ENCODE measurements at places on chromosomes 6 and 20.

DNA sequence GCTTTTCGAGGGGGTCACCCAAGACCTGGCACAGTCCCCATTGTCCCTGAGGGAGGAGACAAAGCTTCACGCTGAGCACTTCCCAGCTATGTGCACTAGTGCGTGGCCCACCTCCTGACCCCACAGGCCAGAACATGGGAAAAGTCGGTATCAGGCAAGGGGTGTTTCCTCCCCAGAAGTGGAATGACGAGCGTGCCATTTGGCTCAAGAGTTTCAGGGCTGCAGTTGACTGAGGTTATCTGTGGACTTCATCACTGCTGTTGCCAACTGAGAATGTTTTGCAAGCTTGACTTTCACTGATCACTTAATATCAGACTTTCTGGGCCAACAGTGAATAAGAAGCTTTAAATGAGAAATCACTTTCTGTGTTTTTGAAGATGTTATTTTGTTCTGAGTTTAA is 137.0 kb upstream of the AFDN start:
- no peak for DNase-seq

DNA sequence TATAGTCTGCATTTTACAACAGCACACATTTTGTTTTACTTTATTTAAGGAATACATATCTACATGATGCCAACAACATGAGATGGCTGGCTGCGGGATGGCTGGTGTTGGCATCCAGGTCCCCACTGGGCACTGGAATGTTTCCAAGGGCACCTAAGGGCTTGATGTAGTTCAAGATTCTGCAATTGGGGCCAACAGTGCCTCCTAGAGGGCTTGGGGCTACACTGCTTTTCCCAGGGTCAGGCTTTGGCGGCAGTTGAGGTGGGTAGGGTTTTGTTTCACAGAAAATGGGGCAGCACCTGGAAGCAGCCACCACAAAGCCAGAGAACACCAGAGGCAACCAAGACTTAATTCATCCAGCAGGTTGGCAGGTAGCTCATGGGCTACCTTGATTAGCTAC is 202.2 kb upstream of the PRND start:
- DNase-seq = no peak

GRCh38 chr6:154969796-154970195 is 25.3 kb upstream of the TIAM2 start:
- no peak for DNase-seq

DNA sequence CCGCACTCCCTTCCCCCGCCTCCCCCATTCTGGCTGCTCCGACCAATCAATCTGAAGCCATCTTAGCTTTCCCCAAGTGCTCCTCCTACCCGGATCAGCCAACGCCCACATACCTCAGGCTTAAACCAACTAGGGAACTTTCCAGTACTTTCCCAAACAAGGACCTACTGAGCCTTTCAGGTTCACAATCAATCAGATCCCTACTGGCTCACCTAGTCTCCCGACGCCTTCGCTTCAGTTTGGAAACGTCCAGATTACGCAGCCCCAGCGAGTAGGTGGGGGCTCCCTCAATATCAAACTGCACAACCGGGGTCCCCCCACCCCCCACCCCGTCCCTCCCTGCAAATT is 432 bp downstream of the HSPA1L start:
- peak; percentile 56 for DNase-seq

DNA sequence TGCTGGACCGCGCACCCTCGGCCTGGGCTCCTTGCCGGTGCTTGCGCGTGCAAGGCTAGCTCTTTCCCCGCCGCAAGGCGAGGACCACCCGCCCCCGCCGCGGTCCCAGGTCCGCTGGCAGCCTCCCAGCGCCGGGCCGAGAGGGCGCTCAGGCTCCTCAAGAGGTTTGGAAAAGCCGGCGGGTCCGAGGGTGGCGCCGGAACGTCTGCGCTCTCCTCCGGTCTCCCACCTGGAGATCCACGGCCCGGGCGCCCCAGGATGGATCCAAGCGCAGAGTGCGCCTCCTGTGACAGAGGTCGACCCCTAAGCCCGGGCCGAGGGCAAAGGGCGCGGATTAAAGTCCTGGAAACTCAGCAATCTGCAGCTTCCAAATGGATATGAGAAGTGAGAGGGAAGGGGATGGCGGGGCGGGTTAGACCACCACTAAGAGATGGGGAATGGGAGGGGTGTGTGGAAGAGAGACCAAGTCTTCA is 575 bp upstream of the MICAL1 start:
- no peak for DNase-seq

DNA sequence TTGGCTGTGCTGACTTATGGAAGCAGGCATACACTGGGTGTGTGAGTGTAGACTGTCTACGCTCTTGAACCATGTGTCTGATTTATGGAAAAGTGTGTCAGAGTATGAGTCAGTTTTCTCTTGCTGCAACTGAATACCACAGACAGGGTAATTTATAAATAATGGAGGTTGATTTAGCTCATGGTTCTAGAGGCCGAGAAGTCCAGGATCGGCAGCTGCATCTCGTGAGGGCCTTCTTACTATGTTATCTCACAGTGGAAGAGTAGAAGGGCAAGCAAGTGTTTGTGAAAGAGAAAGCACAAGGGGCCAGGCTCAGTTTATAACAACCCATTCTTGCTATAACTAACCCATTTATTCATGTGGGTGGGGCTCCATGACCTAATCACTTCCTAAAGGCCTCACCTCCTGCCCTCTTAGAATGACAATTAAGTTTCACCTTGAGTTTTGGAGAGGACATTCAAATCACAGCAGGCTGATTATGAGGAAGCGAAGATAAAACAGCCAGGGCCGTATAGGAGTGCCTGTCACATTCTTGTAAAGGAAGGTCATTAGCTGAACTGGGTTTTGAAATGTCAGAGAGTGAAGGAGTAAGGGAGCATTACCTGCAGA is 6.7 kb downstream of the GPR31 start:
- DNase-seq = no peak

DNA sequence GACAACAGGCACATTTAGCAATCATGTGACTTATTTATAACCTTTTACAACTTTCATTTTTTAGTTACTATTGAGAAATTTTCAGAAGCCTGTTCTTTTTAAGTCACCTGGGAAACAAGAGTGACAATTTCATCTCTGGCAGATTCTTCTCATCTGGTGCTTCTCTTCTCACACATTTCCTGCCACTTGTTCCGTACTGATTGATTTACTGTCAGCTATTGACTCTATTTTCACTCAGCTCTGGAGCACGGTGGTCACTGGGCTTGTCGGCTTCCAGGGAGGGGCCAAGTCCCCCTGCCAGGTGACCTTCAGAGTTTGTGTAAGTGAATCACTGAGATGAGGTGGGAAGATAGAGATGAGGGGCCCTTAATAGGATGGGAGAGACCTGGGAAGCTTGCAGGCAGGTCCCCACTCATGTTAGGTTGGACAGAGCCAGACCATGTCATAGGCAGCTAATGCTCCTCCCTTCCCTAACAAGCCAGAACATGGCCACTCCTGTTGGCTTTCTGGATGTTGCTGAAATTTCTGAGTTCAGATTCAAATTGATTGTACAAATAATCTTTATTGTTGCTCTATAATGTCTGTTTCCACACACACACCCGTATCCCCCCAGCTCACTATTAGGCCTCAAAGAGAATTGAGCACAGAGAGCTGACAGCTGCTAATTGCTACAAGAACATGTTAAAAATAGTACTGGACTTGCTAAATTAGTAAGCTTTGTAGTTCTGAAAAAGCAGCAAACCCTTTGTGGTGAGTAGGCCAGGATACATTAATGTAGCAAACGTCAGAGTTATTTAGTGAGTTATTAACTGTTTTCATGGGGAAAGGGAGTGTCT is 13.3 kb downstream of the DUSP22 start:
- no peak for DNase-seq

DNA sequence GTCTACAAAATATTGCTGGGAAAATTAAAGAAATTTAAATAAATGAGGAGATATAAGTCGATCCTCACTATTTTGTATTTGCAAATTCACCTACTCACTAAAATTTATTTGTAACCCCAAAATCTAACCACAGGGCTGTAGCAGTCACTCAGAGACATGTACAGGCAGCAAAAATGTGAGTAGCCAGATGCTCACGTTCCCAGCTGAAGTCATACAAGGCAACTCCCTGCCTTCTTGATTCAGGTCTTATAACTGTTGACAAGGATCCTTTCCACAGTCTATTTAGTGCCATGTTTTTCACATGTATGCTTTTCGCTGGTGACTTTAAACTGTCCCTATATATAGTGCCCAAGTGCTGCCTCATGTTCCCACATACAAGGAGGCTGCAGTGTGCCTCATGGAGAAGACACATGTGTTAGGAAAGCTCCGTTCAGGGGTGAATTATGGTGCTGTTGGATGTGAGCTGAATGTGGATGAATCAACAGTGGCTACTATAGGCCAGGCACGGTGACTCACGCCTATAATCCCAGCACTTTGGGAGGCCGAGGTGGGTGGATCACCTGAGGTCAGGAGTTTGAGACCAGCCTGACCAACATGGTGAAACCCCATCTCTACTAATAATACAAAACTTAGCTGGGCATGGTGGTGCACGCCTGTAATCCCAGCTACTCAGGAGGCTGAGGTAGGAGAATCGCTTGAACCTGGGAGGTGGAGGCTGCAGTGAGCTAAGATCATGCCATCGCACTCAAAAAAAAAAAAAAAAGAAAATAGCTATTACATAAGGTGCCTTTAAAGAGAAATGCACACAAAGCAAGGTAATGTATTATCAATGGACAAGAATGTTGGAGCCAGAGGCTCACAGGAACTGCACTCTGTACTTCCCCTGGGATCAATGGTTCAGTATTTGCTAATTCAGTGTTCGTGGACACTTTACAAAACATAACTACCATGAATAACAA is 55.3 kb downstream of the STK35 start:
- DNase-seq = no peak

- DNase-seq = no peak
These were observed 2.7 kb upstream of the MAFB start for GRCh38 chr20:40691566-40692239.

GRCh38 chr6:51024126-51024525 is 205.5 kb downstream of the TFAP2B start:
- DNase-seq = no peak

- no peak for DNase-seq
These were observed 123.9 kb downstream of the CD83 start for GRCh38 chr6:14241255-14242070.

DNA sequence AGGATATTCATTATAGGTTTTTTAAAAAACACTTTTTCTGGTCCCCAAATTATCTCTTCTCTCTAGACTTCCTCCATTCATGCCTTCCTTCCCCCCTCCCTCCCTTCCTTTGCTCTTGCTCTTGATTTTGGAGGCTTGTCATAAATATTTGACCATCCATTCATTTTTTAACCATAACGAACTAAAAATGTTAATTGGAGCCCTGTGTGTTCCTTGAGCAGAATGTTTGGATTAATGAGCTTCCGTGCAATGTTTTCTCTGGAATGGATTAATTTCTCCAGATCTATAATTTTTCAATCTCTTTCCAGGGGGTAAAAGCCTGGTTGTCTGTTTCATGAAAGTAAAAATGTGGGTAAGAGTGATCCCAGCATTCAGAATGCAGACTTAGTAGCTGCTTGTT is 155.5 kb downstream of the ESR1 start:
- DNase-seq = no peak

DNA sequence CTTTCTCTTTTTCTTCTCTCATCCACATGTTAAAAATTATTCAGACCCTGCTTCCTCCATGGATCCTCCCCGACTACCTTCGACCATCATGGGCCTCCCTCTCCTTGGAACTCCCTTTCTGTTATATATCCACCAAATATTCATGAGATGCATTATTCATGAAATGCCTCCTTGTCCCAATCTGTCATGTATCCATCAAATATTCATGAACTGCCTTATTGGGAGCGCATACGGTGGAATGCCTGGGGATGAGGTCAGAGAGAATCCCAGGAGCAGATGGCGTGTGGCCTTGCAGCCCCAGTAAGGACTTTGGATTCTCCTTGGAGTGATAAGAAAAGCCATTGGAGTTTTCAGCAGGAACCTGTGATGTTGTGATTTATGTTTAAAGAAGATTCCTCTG is 97.0 kb downstream of the NRN1 start:
- no peak for DNase-seq

GRCh38 chr6:162173466-162173865 is 554.1 kb downstream of the PRKN start:
- no peak for DNase-seq

DNA sequence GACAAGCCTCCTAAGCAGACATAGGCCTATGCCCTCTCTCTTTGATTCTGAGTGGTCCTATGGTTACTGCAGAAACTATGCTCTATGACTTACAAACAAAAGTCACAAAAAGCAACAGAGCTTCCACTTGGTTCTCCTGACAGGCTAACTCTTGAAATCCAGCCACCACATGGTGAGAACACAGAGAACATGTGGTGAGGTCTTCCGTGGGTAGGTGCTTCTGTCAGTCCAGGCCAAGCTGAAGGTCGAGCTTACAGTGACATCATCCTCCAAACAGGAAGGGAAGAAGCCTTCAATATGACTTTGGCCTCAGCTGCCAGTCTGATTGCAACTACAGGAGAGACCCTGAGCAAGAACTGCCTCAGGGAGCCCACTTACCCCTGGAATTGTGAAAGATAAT is 265.5 kb downstream of the TBX18 start:
- DNase-seq = no peak

DNA sequence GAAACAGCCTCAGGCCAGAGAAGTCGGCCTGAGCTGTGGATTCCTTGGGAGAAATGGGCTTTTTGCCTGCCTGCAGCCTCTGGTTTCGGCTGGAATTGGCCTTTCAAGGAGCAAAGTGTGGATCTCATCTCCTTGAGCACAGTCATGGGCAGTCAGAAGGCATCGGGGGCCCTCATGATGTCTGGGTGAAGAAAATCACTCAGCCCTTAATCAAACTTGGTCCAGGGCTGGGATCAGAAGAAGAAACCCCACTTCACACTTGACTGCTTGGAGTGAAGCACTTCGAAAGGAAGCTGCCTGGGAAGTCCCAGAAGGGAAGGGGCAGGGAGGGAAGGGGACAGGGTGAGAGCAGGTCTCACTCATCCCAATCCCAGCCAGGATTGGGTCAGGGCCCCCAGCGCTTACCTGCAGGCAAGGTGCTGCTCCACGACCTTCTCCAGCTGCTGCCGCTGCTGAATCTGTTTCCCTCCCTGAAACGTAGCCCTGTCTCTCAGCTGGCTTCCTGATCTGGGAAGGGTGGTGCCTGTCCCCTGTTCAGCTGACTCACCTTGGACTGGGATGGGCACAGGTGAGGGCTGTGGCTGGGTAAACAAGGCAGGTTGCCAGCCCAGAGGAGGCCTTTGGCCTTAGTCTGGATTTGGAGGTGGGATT is at the start of gene SDCBP2:
Gene SDCBP2 (minus strand): TSS at position 460 of the 651 bp plus-strand sequence. CDS start 8,723 bp downstream, outside the sequence.
- no peak for DNase-seq

DNA sequence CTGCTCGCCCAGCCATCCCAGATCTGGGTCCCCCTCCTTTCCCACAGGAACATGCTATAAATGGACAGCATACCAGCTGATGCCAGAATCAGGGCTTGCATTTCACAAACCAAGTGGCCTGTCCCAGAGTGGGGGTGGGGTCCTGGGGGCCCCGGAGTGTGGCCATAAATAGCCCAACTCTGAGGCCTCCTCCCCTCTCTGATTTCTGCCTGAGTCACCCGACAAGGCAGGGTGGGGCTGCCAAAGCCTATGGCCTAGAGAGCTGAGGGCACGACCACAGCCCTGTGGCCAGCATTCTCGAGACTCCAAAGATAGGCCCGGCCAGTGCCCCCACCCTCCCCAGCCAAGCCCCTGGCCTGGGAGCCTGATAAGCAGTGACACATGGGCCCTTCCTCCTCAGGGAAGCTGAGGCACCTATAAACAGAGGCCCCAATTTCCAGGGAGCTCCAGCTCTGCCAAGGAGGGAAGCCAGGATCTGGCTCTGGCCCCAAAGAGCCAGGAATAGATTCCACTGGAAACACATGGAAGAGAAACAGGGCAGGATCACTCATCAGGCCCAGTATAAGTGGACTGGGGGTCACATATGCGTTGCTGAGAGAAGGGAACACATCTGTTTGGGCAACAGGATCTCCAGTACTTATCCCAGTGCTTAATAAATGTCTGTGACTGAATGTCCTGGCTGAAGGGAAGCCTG is 20.3 kb downstream of the SNTA1 start:
- no peak for DNase-seq
